ENCODE measurements at places on chromosomes 2 and 18.

DNA sequence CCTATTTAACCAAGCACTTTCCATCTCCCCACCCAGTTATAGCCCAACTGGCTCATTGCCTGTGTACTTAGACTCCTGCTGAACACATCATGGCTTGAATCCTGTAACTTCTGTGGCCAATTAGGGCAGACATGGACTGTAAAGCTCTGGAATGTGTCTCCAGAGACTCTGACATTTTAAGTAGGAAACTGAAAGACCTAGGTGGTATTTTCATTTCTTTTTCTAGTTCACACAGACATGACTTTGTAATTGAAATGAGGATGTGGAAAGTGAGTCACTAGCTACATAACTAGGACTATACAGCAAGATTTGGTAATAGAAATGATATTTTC lies 12.2 kb downstream of the DOK1 start:
- DNase-seq: no peak

GRCh38 chr2:33444967-33445366 lies 31.5 kb upstream of the RASGRP3 start:
- no peak for DNase-seq

- no peak for DNase-seq
These were observed 225.0 kb upstream of the HS6ST1 start for GRCh38 chr2:128543646-128544045.

DNA sequence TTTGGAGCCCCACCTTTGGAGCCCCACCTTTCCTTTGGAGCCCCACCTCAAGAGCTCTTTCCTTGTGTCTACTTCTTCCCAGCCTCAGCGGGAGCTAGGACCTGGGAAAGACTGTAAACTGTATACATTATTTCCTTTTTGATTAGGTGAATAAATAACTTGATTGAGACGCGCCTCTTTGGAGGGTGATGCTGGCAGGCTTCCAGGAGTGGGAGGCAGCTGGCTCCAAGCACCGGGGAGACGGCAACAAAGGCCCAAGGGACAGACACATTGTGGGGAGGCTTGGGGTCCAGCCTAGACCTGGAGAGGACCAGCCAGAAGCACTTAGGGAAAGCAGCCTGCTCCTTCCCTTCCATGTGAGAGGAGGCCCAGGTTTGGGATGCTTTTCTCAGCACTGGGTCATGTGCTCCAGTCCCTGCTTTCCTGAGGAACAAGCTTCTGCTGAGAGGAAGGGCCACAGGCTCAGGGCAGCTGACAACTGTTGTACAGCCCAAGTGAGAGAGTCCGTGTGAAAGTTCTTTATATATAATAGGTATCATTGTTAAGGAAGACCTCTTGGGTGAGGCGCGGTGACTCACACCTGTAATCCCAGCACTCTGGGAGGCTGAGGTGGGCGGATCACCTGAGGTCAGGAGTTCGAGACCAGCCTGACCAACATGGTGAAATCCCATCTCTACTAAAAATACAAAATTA lies 297.2 kb upstream of the SLC14A2 start:
- DNase-seq: no peak

DNA sequence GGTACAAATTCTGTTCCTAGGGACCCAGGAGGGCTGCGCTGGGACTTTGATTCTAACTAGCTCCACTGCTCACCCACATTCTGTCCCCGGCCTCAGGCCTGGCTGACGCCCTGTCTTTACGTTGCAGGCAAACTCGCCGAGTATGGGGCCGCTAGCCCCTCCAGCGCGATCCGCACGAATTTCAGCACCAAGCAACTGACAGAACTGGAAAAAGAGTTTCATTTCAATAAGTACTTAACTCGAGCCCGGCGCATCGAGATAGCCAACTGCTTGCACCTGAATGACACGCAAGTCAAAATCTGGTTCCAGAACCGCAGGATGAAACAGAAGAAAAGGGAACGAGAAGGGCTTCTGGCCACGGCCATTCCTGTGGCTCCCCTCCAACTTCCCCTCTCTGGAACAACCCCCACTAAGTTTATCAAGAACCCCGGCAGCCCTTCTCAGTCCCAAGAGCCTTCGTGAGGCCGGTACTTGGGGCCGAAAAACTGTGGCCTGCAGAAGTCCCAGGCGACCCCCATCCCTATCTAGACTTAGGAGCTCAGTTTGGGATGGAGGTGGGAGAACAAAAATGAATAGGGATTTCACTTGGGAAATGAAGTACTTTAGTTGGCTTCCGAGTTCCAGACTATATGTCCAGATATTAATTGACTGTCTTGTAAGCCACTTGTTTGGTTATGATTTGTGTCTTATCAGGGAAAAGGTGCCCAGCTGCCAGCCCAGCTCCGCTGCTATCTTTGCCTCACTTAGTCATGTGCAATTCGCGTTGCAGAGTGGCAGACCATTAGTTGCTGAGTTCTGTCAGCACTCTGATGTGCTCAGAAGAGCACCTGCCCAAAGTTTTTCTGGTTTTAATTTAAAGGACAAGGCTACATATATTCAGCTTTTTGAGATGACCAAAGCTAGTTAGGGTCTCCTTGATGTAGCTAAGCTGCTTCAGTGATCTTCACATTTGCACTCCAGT lies 1.5 kb downstream of the HOXD1 start:
- no peak for DNase-seq

DNA sequence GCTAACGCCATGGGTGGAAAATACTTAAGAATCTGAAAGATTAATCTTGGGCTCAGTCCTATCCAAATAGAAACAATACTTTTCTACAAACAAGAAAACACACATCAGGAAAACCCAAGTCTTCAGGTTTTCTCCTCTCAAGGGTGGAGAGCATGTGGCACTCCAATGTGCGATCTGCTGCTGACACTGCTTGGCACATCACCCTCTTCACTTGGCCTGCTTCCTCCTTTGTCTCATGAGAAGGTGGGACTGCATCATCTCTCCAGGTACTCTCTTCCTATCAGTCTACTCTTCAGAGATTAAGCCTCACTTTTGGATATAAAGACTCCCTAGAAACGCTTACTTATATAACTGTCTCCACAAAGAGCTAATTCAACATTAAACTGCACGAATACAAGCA lies 26.4 kb downstream of the HDLBP start:
- no peak for DNase-seq

DNA sequence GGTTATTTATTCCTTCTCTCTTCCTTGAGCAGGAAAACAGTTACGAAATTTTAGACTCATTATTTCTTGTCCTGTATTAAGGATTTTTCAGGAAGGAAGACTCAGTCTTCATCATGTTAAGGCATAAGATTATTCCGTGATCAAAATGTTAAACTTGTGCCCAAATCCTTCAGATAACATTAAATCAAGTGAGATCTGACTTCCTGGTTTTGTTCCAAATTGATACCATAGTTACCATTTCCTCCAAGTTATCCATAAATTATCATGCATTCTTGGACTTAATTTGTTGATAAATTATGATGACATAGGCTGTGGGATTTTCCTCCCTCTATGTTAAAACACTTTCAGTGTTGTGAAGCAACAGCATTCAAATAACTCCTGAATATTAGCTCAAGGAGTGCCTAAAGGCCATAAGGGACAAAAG lies 31.9 kb downstream of the EFEMP1 start:
- DNase-seq: no peak

- DNase-seq: no peak
These were observed 135.8 kb downstream of the TPO start for GRCh38 chr2:1548910-1549673.

DNA sequence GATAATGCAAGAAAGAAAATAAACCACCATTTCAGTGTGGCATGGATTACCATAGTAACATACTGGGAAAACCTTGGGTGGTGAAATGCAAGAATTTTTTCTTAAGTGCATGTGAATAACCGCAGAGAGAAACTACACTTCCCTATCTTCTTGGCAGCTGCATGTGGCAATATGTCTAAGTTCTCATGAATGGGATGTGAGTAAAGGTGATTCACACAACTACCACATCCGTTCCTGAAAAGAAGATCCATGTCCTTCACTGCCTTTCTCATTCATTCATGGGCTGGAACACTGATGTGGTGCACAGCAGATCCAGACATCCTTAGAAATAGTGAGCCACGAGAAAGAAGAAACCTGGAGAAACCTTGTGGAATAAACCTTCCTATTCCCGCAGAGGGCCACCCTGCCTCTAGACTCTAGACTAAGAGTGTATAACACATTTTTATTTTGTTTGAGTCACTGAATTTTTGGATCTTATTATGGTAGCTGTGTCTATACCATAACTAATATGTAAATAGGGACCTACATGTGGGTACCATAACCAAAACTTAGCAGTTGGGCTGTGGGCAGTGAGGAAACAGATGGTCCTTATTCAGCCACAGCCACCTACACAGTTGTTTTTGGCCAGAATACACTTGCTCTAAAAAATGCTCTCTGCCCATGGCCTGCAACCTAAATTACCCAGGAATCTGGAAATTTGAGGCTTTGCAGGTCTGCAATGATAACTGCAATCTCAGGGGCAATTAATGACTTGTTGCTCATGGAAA lies 573.3 kb downstream of the LRP1B start:
- DNase-seq: no peak

DNA sequence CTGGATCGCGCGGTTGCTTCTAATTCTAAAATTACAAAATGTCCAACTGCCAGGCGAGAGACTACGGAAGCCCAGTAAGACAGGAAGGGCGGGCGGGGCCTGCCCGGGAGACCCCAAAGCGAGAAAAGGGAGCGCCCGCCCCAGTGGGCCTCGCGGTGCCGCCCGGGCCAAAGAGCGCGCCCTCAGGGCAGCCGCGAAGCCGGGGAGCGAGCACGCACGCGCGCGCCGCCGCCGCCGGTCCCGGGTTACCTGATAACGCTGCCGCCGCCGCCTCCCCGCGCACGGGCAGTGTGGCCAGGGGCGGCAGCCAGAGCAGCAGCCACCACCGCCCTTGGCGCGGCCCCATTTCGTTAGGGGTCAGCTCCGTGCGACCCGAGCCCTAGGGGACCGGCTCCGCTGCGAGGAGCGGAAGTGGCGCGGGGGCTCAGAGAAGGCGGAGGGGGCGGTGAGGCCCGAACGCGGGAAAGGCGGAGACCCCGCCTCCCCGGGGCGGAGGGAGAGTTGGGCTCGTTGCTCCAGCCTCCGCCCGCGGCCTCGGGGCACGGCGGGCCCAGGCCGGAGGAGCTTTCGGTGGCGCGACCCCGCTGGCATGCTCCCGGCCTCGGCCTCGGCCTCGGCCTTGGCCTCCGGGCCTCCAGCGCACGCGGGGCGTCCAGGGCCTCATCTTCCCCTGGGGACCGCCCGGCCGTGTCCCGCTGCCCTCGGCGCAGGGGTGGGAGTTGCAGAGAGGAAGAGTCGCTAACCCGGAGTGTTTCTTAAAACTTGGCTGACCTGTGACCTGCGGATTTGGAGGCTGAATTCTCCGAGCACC lies at the start of gene NEMP2:
TSS of gene NEMP2 (minus strand) at position 413 of the 811 bp plus-strand sequence. CDS start at position 346, 67 bp downstream.
- DNase-seq: peak; percentile 97

GRCh38 chr2:71858071-71858470 lies 289.6 kb downstream of the CYP26B1 start:
- DNase-seq: no peak

GRCh38 chr2:118492335-118492734 lies 355.1 kb downstream of the EN1 start:
- DNase-seq: no peak

DNA sequence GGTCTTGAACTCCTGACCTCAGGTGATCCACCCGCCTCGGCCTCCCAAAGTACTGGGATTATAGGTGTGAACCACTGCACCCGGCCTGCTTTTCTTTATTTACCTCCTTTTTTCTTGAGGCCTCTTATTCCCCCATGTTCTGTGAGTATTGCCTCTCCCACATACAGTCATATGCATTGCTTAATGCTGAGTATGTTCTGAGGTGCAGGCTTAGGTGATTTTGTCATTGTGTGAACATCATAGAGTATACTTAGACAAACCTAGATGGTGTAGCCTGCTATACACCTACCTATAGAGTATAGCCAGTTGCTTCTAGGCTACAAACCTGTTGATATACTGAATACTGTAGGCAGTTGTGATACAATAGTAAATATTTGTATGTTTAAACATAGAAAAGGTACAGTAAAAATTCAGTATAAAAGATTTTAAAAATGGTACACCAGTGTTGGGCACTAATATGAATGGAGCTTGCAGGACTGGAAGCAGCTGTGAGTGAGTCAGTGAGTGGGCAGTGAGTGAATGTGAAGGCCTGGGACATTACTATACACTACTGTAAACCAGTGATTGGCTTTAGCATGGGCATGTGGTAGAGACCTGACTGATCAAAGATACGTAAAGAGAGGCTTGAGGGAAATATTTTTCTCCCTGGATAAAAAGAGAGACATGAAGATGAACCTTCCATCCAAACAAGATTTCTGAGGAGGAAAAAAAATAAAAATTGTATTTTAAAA lies 17.6 kb downstream of the SLC39A10 start:
- DNase-seq: no peak

DNA sequence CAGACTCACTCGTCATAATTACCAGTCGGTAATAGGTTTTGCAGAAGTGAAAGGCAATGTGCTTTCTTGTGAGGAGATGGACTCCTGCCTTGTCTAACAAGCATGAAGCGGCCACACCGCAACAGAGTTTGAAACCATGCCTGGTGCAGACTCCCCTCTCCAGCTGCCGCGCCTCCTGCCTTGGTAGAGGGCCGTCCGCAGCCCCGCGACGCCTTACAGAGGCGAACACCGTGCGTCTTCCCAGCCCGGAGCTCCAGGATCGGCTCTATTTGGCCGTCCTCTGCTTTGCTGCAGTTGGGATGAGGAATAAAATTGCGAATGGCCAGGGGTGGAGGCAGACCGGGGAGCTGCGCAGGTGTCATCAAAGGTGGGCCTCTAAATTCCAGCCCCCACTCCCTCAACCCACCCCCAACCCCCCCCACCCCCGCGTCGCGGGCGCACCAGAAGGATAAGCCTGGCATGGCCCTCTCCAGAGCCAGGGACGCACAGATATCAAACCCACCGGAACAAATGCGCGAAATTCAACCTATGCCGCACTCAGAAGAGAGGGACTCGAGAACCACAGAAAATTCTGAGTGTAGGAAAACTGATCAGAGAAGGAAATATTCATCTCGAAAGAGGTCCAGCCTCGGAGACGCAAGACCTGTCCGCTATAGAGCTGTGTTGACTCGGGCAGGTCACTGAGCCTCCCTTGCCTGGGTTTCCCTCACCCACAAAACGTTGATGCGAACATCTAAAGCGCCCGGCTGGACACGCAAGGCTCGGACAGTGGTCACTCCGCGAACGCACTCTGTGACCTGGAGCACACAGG lies 1.1 kb downstream of the TRABD2A start:
- DNase-seq: peak; percentile 43

DNA sequence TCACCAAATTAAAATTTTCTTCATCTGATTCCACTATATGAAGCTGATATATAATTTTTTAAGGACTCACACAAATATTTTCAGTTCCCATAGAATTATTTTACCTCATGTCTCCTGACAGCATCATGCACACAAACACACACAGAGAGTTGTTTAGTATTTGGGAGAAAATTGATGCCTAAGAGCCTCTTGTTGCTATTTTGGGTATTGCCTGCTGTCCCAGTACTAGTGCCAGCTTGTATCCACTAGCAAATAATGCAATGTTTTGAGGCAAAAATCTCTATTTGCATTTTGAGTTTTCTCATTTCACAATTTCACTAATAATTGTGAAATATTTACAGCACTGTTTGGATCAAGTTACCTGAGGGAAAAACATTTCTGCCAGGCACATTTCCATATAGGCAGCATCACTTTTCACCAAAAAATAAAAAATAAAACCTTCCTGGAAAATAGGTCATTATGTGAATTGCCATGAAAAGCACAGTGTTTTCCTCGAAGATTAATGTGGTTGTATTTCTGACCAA lies 328.2 kb downstream of the KCNJ3 start:
- no peak for DNase-seq

GRCh38 chr18:40874233-40874632 lies 1080.8 kb upstream of the PIK3C3 start:
- DNase-seq: no peak
